Activated T-cell treated with anti-CD3 and anti-CD28 coated beads for 48 hours (primary cell): ENCODE measurements at places on chromosomes 1 and 21.

DNA sequence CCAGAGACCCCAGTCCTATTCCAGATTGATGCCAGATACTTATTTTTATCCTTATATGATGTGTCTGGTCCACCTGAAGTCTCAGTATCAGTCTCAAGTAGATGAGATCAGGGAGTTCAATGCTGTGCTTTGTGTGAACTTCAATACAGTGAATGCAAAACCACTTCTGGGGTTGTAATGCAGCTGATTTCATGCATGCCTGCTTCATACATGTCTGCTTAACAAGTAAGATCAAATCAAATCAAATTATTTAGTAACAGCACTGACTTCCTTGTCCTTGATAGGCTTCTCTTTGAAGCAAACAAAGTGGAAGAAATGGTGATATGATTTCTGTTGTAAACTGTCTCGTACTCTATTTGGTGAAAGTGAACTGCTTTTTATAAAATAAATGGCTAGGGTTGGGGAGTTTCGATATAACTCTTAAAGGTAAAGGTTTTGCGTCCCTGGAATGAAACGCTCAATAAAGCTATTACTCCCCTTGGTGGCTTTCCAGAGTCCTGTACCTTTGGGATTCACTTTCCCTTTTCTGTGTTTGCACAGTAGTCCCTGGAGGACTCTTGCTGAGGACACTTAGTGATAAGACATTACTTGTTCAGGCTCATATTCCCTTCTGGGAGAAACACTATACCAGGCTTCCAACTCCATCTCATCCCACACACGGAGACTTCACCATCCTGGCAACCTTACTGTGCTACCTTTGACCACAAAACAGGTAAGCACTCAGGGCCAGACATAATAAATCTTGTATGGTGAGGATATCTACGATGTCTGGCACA, 59.3 kb downstream of the FH start:
- DNase-seq = no peak

- no peak for DNase-seq
These were observed 671 bp downstream of the KIF26B start for GRCh38 chr1:245155272-245156040.

- no peak for DNase-seq
These were observed 38.6 kb upstream of the GPR88 start for GRCh38 chr1:100499194-100499811.

GRCh38 chr1:158154501-158154900, 26.2 kb upstream of the CD1D start:
- DNase-seq = no peak

- DNase-seq = no peak
These were observed 218.6 kb downstream of the SLC45A1 start for GRCh38 chr1:8536515-8536914.

GRCh38 chr1:157056269-157056668, 10.7 kb upstream of the ARHGEF11 start:
- no peak for DNase-seq

DNA sequence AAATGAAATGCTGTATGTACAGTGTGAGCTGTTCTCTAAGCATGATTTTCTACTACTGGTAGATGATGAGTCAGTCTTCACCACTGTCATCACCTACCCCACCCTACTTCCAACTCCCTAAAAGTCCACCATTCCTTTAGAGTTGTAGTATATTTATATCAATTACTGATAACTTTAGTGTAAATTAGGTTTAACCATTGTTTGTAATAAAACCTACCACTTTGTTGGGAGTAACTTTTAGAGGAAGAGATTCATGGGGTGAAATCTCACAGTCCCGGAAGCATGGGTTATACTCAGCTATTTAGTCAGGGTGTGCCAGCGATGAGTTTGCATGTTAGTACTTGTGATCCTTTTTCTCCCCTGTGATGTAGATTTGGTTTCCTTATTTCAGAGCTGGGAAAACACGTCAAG, 17.1 kb downstream of the MORC3 start:
- no peak for DNase-seq

GRCh38 chr1:162599451-162599850, 32.8 kb upstream of the DDR2 start:
- no peak for DNase-seq

DNA sequence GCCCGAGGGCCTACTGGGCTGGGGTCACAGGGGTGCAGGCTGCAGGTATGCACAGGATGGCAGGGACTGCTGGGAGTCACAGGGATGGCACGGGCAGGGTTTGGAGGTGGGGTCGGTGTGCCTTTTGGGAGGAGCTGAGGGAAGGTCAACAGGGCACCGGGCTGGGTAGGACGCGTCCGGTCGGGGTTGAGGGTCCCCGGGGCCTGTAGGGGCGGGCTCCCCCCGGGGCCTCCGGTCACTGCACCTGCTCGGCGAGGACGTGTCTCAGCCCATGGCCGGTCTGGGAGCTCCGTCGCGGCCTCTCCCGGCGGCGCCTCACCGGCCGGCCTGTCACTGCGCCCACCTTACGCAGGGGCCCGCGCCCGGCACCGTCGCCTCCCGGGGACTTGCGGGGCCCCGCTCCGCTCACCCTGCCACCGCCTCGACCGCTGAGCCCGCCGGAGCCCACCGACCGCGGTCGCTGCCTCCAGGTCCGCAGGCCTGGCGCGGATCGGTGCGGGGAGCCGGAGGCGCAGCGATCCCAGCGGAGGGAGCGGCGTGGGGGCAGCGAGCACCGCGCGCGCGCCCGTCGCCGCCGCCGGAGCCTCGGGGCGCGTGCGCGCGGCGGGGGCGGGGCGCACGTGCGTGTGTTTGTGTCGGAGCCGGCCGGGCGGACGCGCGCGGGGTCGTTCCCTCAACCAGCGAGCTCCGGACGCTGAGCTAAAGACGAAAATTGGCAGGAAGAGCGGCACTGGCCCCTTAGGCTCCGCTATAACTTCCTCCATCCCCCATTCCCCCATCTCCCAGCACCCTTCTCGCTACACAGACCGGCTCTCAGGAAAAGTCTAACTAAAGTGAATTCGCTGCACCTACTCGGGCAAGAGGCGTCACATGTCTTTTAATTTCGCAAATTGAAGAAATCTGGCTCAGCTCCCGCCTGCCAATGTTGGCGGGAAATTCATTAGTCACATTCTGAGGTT, at the start of gene AMIGO1:
Gene AMIGO1 (minus strand): TSS at position 552 of the 959 bp plus-strand sequence. CDS start 815 bp downstream, outside the sequence.
- DNase-seq = peak; percentile 62

DNA sequence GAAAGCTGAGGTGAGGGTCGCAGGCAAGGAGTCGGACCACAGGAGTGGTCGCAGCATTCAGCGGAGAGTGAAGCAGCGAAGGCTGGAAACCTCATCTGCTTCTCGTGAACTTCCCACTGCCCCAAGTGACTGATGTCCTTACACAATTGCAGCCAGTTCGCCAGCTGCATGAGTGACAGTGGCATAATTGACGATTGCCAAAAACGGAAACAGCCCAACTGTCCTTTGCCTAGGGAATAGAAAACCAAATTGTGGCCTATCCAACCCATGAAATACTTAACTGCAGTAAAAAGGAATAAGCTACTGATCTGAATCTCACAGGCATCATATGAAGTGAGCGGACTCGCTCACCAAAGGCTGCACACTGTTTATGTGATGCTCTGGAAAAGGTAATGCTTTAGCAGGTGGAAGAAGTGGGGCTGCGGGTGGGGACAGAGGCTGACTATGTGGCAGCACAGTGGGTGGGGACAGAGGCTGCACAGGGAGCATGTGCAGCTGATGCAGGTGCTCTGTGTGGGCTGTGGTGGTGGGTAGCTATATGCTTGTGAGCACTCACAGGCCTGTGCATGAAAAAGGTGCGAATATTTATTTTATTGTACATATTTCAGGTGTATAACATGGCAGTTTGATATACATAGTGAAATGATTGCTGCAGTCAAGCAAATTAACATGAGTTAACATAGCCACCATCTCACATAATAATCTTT, 4.2 kb upstream of the NLRP3 start:
- no peak for DNase-seq

DNA sequence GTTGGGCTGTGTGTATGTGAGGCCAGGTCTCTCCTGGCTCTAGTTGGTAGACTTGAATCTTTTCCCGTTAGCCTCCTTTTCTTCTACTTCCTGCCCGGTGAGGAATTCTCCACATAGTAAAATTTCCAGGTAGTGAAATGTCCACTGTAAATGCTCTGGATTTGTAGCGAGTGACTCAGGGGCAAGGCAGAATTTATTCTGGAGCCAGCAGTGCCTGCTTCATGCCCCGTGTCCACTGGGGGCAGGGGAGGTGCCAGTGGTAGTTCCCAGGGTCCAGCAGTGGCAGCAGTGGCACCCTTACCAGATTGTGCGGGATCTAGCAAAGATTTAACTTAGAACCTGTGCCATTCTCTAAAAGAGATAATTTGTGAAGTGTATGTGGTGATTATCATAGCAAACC, 74.5 kb upstream of the USP24 start:
- DNase-seq = no peak
